Ureter (tissue), 1 donor: ENCODE measurements at places on chromosomes 3 and 15. TPM values are rescaled to one million over a fixed set of nuclear protein-coding genes. Genes with fewer than 3 reads are reported as not detected.

Gene HCN4
- 0.08 TPM for total RNA-seq

Gene IGSF11
- 2.0 TPM for total RNA-seq

Gene SERPINI1
- total RNA-seq, result 2.8 TPM

Gene NAA80
- total RNA-seq, result 10.7 TPM

Gene TJP1
- 120 TPM for total RNA-seq

Gene PLA1A
- 1.6 TPM for total RNA-seq

Gene CYP1A2
- not detected for total RNA-seq

Gene DCUN1D1
- total RNA-seq, result 41.6 TPM

Gene CLRN1
- not detected for total RNA-seq

Gene SNTN
- total RNA-seq, result not detected

Gene EFCC1
- 2.1 TPM for total RNA-seq

Gene TUSC7
- total RNA-seq, result not detected

Gene FAM3D
- 41.3 TPM for total RNA-seq

Gene CX3CR1
- total RNA-seq, result 1.5 TPM

Gene VILL
- total RNA-seq, result 46.4 TPM

Gene CHRM5
- total RNA-seq, result not detected

Gene MYRIP
- total RNA-seq, result 4.8 TPM

Gene NR1I2
- total RNA-seq, result 1.2 TPM

Gene SERPINI2
- 0.55 TPM for total RNA-seq

Gene COL6A5
- total RNA-seq, result not detected

Gene SCAANT1
- not detected for total RNA-seq

Gene LRRC31
- total RNA-seq, result 0.78 TPM

Gene KLHL40
- not detected for total RNA-seq

Gene SAMD7
- not detected for total RNA-seq

Gene EFHB
- total RNA-seq, result not detected

Gene OR5K2
- total RNA-seq, result not detected

Gene RTP1
- total RNA-seq, result not detected

Gene ACKR4
- total RNA-seq, result 10.4 TPM

Gene KCNMB3
- 5.9 TPM for total RNA-seq

Gene NAALADL2
- total RNA-seq, result 59.2 TPM

Gene MTHFS
- 24.9 TPM for total RNA-seq

Gene RHCG
- 1.1 TPM for total RNA-seq

Gene ANKRD63
- total RNA-seq, result not detected

Gene TERC
- 1.4 TPM for total RNA-seq

Gene RSL24D1
- 62.2 TPM for total RNA-seq

Gene TMC3
- 1.4 TPM for total RNA-seq

Gene ZNF774
- total RNA-seq, result 8.9 TPM

Gene TMCC1
- total RNA-seq, result 68.0 TPM

Gene ABHD17C
- 33.4 TPM for total RNA-seq

Gene MLH1
- total RNA-seq, result 42.7 TPM

Gene ZNF385D
- 28.5 TPM for total RNA-seq

Gene MYO5C
- 56.3 TPM for total RNA-seq

Gene COL6A6
- 0.34 TPM for total RNA-seq

Gene SENP8
- 5.3 TPM for total RNA-seq

Gene PLSCR2
- total RNA-seq, result 2.6 TPM

Gene CISH
- 15.0 TPM for total RNA-seq

Gene RAD54L2
- total RNA-seq, result 29.9 TPM

Gene VPS39
- 96.7 TPM for total RNA-seq

Gene SLC27A2
- 8.1 TPM for total RNA-seq
